ENCODE measurements at places on chromosomes 7 and 10.

GRCh38 chr7:100574362-100575205 is 884 bp upstream of the SAP25 start:
- H3K27me3 ChIP-seq = peaks cover 3% of the 10 kb centered on the region
- peaks cover 47% of the 10 kb centered on the region for H3K36me3 ChIP-seq
- DNase-seq = no peak
- no peak overlapping the region for H3K4me3 ChIP-seq

DNA sequence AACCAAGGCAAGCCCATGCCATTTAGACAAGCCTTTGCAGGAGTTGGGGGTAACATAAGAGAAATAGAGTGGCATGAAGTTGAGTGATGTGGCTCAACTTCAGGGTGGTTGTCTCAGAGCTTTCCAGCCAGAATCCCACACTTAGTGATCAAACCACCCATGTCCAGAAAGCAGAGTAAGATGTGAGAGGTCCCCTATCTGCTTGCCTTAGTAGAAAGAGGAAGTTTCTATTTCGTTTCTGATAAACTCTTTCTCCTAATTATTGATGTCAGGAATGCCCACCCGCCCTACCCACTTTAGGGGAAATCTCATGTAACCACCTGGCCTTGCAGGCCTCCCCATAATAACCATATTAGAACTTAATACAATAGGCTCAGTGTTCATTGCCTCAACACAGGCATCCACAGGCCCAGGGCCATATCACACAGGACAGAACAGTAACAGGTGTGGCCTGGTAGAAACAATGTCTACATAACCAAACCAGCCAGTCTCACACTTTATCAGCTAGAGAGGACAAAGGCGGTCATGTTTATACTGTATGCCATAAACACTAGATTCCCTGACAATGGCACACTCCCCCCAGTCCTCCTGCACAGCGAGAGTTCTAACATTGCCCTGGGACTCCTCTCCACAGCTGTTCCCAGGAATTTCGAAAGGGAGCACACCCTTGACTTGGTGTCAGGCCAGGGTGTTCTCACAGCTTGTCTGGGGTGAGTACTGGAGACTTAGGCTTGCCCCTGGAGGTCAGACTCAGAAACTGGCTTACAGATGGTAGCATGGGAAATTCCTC is 364.4 kb downstream of the CXCL12 start:
- H3K27me3 ChIP-seq = peaks cover 10% of the 10 kb centered on the region
- H3K27ac ChIP-seq = no peak overlapping the region
- no peaks in the 10 kb centered on the region for H3K36me3 ChIP-seq
- H3K4me1 ChIP-seq = no peaks in the 10 kb centered on the region
- no peak for DNase-seq

DNA sequence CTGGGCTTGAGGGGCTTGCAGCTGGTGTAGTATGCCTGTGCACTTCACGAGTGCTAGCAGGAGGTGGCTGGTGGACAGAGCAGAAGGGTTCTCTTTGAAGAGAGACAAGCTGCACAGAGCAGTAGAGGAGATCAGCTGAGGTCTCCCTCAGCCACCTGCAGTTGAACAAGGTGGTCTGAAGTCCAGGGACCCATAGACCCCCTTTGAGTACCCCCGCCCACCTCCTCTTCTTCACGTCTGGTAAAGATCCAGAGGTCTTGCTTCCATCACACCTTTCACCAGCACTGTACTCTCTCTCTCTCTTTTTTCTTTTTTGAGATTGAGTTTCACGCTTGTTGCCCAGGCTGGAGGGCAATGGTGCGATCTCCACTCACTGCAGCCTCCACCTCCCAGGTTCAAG is 157.2 kb downstream of the GFRA1 start:
- H3K27me3 ChIP-seq = no peaks in the 10 kb centered on the region
- H3K27ac ChIP-seq = no peak overlapping the region
- no peaks in the 10 kb centered on the region for H3K4me1 ChIP-seq
- no peak for DNase-seq
- no peak overlapping the region for H3K4me3 ChIP-seq

DNA sequence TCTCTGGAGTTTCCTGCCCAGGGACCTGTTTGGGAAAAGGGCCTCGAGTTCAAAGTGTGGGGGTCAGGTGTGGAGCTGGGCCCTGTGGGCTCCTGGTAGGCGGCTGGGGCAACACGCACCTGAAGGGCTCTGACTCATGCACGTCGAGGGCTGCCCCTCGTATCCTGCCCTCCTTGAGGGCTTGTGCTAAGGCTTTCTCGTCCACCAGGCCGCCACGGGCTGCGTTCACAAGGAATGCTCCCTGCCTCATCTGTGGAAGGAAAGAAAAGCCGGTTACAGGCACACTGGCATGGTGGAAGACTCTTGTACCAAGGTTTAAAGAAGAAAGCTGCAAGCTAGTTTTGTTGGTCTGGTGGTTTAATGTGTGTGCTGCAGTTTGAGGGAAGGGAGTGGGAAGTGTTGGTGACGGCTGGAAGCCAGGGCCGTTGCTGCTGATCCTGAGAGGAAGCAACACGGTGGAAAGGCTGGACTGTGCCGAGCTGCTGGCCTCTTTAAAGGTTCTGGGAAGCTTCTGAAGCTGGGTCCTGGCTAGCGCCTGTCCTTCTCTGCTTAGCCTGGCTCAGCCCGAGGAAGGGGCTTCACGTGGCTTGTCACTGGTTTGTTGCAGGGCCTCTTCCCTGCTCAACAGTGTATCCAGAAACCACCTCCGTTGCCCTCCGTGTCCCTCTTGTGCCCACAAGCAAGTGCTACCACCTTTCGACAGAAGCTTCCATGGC is 52.0 kb downstream of the ZRANB1 start:
- no peaks in the 10 kb centered on the region for H3K27me3 ChIP-seq
- H3K36me3 ChIP-seq = peaks cover 81% of the 10 kb centered on the region
- DNase-seq = no peak
- H3K4me3 ChIP-seq = no peak overlapping the region

- no peaks in the 10 kb centered on the region for H3K27me3 ChIP-seq
- no peak overlapping the region for H3K4me3 ChIP-seq
- no peaks in the 10 kb centered on the region for H3K36me3 ChIP-seq
- peak; percentile 39 for DNase-seq
- no peaks in the 10 kb centered on the region for H3K4me1 ChIP-seq
- no peak overlapping the region for H3K27ac ChIP-seq
Measured at GRCh38 chr7:35021445-35021844, 15.8 kb downstream of the DPY19L1 start.

DNA sequence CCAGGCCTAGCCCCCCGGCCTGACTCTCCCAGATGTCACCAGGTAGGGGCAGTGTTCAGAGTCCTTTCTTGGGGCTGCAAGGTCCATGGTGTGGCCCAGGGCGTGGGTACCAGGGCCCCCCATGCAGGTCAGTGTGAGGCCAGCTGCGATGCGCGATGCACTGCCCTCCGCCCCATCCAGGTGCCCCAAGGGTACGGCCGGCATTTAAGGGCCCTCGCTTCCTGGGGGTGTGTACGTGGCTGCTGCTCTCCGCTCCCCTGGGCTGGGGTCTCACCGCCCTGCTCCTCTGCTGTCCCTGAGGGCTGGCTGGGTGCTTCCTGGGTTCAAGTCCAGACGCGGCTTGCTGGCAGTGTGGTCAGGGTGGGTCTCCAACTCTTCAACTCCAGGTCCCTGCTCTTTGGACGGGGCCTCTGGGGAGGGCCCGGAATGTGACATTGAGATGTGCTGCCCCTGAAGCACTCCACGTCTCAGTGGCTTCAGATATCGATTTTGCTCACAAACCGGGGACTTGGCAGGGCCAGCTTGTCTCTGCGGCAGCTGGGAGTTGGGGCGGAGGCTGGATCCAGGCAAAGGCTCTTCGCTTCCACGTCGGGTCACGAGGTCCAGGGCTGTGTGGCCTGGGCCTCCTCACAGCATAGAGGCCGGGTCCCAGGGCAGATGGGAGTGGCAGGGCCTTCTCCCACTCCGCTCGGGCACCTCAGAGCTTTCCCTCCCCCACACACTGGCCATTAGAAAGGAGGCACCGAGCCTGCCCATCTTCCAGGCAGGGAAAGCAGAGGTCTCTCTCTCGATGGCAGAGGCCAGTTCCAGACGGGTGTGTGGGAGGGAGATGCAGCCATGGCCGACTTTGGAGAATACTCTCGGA is 93.2 kb downstream of the UNCX start:
- no peak overlapping the region for H3K4me3 ChIP-seq
- no peak overlapping the region for H3K27ac ChIP-seq
